NCI-H460 (cell line): ENCODE measurements at places on chromosomes 6 and 20. TPM values are rescaled to one million over a fixed set of nuclear protein-coding genes. Genes with fewer than 3 reads are reported as not detected.

EYA4 gene
- 25.4 and 26.0 TPM in 2 replicates for total RNA-seq

BTBD9 gene
- 4.5 and 4.9 TPM in 2 replicates for total RNA-seq

SYNJ2 gene
- 3.4 and 4.9 TPM in 2 replicates for total RNA-seq

SRMS gene
- total RNA-seq = not detected in 2 replicates

EPHA7 gene
- total RNA-seq = 0.02 and 0.06 TPM in 2 replicates

FRK gene
- 6.4 and 6.9 TPM in 2 replicates for total RNA-seq
